Chondrocyte (in vitro differentiated cells): ENCODE measurements at places on chromosomes 5 and 9.

DNA sequence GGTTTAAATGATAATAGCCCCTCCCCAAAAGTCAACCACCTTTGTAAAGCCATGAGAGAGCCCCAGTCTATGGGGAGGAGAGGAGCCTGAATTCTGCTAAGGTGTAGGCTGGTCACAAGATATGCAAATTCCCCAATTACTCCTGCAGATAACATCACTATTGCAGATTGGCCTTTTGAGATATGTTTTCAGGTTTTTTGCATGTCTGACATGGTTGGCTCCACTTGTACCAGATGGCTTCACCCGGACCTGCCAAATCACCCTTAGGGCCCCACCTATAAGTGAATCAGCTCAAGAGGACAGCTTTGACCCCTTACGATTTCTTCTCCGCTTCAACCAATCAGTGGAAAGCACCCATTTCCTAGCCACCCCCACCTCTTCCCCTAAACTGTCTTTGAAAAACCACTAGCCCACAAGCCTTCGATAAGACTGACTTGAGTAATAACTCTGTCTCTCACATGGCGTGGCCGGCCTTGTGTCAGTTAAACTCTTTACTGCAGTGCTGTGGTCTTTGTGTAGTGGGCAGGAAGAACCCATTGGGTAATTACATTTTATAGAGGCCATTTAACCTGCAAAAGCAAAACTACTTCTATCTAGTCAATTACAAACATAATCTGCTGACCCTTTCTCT lies 69.7 kb downstream of the PRLR start:
- H3K4me3 ChIP-seq = no peak overlapping the region
- no peak overlapping the region for H3K27ac ChIP-seq
- H3K36me3 ChIP-seq = no peaks in the 10 kb centered on the region
- H3K27me3 ChIP-seq = peaks cover 3% of the 10 kb centered on the region
- no peak for DNase-seq
- H3K4me1 ChIP-seq = no peaks in the 10 kb centered on the region

- peaks cover 3% of the 10 kb centered on the region for H3K27me3 ChIP-seq
- DNase-seq = no peak
- no peaks in the 10 kb centered on the region for H3K36me3 ChIP-seq
- no peak overlapping the region for H3K27ac ChIP-seq
- H3K4me3 ChIP-seq = no peak overlapping the region
- peaks cover 3% of the 10 kb centered on the region for H3K4me1 ChIP-seq
Measured at GRCh38 chr5:158313027-158313732, 454.2 kb upstream of the CLINT1 start.

GRCh38 chr9:118595719-118596305 lies 773.4 kb downstream of the BRINP1 start:
- no peak overlapping the region for H3K4me3 ChIP-seq
- no peak for DNase-seq
- H3K4me1 ChIP-seq = peaks cover 17% of the 10 kb centered on the region
- H3K27ac ChIP-seq = no peak overlapping the region

DNA sequence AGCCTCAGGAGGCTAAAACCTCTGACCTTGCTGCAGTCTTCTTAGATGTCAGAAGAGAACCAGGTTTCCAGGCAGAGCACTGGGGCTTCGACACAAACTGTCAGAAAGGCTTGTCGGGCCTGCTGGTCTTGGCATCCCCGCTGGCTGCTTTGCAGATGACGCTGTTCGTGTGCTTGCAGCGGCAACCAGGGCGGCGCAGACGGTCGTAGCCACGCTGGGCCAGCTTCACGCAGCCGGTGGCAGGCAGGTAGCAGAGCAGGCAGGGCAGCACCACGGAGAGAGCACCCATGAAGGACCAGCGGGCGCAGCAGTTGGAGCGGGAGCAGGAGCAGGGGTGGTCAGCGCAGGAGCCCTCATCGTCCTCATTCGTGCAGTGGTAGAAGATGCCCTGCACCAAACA lies 10.7 kb downstream of the SPRY4 start:
- H3K4me3 ChIP-seq = no peak overlapping the region
- H3K36me3 ChIP-seq = peaks cover 15% of the 10 kb centered on the region
- H3K27me3 ChIP-seq = no peaks in the 10 kb centered on the region
- no peak for DNase-seq
- peaks cover 17% of the 10 kb centered on the region for H3K4me1 ChIP-seq

DNA sequence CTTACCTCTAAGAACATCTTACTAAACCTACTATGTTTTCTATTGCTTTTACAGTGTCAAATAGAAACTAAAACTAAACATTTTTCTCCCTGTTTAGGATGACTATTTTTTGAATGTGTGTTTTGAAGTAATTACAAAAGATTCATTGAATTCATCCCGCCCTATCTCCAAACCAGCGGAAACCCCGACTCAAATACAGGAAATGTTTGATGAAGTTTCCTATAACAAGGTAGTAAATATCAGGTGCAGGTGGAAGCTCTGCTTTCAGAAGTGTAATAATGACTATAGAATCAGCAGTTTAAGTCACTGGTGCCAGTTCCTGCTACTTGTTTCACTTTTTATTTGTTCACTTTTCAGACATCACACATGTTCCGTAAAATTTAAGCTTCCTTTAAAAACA lies 20.0 kb downstream of the ERAP2 start:
- H3K36me3 ChIP-seq = peaks cover 6% of the 10 kb centered on the region
- H3K4me3 ChIP-seq = no peak overlapping the region
- no peak for DNase-seq
- H3K4me1 ChIP-seq = peaks cover 12% of the 10 kb centered on the region
- no peaks in the 10 kb centered on the region for H3K27me3 ChIP-seq

DNA sequence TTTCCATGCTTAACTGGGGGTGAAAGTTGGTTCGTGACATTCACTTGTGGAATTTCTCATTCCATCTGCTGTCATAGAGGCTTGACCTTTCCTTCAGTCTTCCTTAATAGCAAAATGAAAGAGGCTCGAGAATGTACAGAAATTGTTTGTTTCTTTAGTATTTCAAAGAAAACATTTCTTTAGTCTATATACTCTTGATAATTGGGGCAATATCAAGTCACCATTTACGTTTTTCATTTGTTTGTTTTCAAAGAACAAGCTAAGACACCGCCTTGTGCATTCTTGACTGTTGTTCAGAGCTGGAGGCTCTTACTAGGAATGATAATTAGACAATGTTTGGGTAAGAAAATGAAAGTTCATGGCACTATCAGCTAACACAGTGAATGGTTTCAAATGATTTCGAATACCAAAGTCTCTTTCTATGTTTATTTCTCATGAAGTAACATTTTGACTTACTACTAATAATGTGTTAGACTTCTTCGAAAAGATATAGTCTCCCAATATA lies 835.4 kb downstream of the SEMA5A start:
- H3K36me3 ChIP-seq = no peaks in the 10 kb centered on the region
- DNase-seq = no peak
- H3K4me3 ChIP-seq = no peak overlapping the region
- H3K27me3 ChIP-seq = no peaks in the 10 kb centered on the region

GRCh38 chr5:68444048-68444447 lies 228.5 kb downstream of the PIK3R1 start:
- no peak overlapping the region for H3K27ac ChIP-seq
- no peaks in the 10 kb centered on the region for H3K27me3 ChIP-seq
- H3K36me3 ChIP-seq = no peaks in the 10 kb centered on the region
- peaks cover 14% of the 10 kb centered on the region for H3K4me1 ChIP-seq
- H3K4me3 ChIP-seq = no peak overlapping the region

GRCh38 chr9:120100595-120100994 lies 479.4 kb downstream of the CDK5RAP2 start:
- H3K4me3 ChIP-seq = no peak overlapping the region
- H3K36me3 ChIP-seq = no peaks in the 10 kb centered on the region
- no peak for DNase-seq
- H3K4me1 ChIP-seq = no peaks in the 10 kb centered on the region
- no peak overlapping the region for H3K27ac ChIP-seq

- H3K27me3 ChIP-seq = no peaks in the 10 kb centered on the region
- peak overlapping the region; percentile 92 for H3K27ac ChIP-seq
- H3K4me3 ChIP-seq = peak overlapping the region; percentile 3
- DNase-seq = no peak
- peaks cover 18% of the 10 kb centered on the region for H3K36me3 ChIP-seq
Measured at GRCh38 chr5:135386886-135387628, 12.0 kb downstream of the MACROH2A1 start.

DNA sequence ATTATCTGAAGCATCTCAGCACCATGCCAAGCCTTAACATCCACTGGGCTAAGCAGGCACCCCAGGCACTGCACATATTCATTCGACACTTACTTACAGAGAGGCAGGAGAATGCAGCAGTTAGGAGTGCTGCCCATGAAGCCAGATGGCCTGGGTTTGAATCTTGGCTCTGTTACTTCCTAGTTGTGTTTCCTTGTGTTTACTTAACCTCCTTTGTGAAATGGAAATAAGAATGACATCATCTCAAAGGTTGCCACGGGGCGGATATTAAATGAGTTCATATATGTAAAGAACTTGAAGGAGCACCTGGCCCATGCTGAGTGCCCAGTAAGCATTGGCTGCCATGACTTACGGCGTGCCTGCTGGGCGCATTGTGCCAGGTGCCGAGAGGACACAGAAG lies 565.2 kb downstream of the CDK5RAP2 start:
- no peak overlapping the region for H3K27ac ChIP-seq
- H3K4me1 ChIP-seq = no peaks in the 10 kb centered on the region
- H3K4me3 ChIP-seq = no peak overlapping the region
- no peaks in the 10 kb centered on the region for H3K36me3 ChIP-seq
- no peak for DNase-seq

- no peak for DNase-seq
- no peaks in the 10 kb centered on the region for H3K36me3 ChIP-seq
- H3K27ac ChIP-seq = no peak overlapping the region
- H3K27me3 ChIP-seq = no peaks in the 10 kb centered on the region
Measured at GRCh38 chr5:32526810-32527209, 58.5 kb upstream of the SUB1 start.

- no peaks in the 10 kb centered on the region for H3K4me1 ChIP-seq
- no peak overlapping the region for H3K27ac ChIP-seq
- no peak overlapping the region for H3K4me3 ChIP-seq
- DNase-seq = no peak
Measured at GRCh38 chr9:69931340-69931739, 110.7 kb downstream of the CFAP95 start.

DNA sequence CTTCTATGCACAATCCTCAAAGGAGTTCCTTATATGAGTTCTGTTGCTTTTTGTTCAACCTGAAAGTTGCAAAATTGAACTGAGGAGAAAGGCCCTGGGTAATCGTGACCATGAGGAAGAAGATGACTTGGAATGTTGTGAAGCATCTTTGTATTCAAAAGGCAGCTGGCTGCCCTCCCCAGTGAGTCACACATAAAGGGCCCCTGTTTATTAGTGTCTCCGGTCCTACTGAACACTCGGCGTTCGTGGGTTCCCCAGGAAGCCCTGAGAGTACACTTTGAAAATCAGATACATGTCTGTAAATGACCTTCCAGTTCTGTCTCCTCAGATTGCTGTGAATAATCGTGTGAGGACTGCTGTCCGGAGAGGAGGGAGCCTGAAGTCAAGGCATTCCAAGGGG lies 73.6 kb downstream of the C9orf153 start:
- H3K36me3 ChIP-seq = peaks cover 5% of the 10 kb centered on the region
- H3K4me1 ChIP-seq = peaks cover 3% of the 10 kb centered on the region
- no peak overlapping the region for H3K27ac ChIP-seq
- H3K4me3 ChIP-seq = no peak overlapping the region
- peaks cover 6% of the 10 kb centered on the region for H3K27me3 ChIP-seq

DNA sequence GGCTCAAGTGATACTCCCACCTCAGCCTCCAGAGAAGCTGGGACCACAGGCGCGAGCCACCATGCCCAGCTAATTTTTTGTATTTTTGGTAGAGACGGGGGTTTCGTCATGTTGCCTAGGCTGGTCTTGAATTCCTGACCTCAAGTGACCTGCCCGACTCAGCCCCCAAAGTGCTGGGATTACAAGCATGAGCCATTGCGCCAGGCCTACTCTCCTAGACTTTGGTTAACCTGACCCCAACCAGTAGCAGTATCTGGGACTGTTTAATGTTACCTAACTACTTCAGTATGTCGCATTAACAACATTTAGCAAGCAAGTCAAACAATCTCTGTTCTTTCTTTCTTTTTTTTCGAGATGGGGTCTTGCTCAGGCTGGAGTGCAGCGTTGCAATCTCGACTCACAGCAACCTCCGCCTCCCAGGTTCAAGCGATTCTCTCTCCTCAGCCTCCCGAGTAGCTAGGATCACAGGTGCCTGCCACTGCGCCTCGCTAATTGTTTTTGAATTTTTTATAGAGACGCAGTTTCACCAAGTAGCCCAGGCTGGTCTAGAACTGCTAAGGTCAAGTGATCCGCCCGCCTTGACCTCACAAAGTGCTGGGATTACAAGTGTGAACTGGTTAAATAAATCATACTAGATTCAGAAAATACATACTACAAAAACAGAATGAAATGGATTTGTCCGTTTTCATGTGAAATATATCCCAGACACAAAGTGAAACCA lies 2.0 kb downstream of the AK3 start:
- H3K36me3 ChIP-seq = no peaks in the 10 kb centered on the region
- no peaks in the 10 kb centered on the region for H3K27me3 ChIP-seq
- DNase-seq = no peak
- H3K4me3 ChIP-seq = peak overlapping the region; percentile 78
- H3K4me1 ChIP-seq = peaks cover 31% of the 10 kb centered on the region
- peak overlapping the region; percentile 78 for H3K27ac ChIP-seq

DNA sequence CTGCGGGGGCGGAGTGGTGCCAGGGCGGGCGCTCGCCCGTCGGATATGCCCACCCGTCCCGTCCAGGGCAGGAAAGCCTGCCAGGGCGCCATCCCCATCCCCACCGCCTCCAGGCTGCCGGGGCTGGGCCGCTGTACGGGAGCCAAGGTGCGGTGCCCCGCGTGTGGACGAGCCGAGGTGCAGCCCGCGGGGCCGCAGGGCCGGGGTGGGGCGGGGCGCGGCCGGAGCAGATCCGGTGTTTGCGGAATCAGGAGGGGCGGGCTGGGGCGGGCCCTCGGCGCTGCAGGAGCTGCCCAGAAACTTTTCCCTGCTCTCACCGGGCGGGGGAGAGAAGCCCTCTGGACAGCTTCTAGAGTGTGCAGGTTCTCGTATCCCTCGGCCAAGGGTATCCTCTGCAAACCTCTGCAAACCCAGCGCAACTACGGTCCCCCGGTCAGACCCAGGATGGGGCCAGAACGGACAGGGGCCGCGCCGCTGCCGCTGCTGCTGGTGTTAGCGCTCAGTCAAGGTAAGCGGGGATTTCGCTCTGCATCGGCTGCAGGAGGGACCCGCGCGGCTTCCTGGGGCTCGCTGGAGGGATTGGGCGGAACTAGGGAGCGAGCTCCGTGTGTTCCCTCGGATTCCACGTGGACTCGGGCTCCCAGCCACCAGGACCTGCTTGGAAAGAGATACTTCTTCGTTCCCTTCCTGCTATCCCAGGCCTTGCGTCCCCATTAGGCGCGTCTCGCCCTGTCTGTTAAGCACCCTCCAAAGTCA lies at the start of gene ITGA2:
TSS of gene ITGA2 (plus strand) at position 328 of the 756 bp plus-strand sequence. CDS start at position 445, 117 bp downstream.
- H3K4me3 ChIP-seq = peak within 1 kb of the TSS; percentile 72
- peaks cover 18% of the 10 kb centered on the region for H3K4me1 ChIP-seq
- H3K27ac ChIP-seq = no peak within 1 kb of the TSS
- peaks cover 1% of the 10 kb centered on the region for H3K36me3 ChIP-seq

DNA sequence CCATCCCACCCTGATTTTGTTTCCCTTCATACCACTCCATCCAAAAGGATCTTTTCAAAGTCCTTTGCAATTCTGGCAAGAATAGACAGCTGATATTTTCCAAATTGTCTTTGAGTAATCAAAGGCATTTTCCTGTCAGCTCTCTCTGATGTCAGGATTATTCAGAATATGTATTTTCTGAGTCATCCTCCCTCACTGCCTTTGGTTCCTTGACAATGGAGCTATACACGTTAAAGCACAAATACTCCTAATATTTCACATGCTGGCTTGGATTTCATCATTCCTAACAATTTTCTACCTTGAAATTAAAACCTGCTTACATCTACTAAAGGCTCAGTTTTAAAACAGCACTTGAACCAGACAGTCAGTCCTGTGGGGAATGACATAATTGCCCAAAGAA lies 379.4 kb downstream of the GADD45G start:
- peaks cover 21% of the 10 kb centered on the region for H3K4me1 ChIP-seq
- peak overlapping the region; percentile 10 for H3K27ac ChIP-seq
- no peaks in the 10 kb centered on the region for H3K36me3 ChIP-seq
- H3K4me3 ChIP-seq = no peak overlapping the region
- H3K27me3 ChIP-seq = peaks cover 15% of the 10 kb centered on the region
